ENCODE measurements at places on chromosomes 1 and 21.

DNA sequence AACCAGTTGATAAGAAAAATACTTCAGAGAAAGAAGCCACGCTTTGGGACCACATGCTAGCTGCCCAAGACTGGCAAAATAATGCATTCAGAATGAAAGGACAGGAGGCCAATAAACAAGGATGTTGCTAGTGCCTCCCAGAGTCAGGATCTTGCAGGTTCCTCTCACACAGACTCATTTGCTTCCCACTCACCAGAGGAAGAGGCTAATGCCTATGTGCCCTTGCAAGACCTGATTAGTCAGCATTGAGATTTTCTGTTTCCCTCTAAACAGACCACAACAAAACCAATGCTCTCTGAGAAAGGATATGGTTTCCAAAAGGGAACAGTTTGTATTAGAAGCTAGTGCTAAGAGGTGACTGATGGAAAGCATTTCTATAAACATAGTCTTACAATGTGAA lies 85.7 kb downstream of the NRDC start:
- DNase-seq, result no peak

DNA sequence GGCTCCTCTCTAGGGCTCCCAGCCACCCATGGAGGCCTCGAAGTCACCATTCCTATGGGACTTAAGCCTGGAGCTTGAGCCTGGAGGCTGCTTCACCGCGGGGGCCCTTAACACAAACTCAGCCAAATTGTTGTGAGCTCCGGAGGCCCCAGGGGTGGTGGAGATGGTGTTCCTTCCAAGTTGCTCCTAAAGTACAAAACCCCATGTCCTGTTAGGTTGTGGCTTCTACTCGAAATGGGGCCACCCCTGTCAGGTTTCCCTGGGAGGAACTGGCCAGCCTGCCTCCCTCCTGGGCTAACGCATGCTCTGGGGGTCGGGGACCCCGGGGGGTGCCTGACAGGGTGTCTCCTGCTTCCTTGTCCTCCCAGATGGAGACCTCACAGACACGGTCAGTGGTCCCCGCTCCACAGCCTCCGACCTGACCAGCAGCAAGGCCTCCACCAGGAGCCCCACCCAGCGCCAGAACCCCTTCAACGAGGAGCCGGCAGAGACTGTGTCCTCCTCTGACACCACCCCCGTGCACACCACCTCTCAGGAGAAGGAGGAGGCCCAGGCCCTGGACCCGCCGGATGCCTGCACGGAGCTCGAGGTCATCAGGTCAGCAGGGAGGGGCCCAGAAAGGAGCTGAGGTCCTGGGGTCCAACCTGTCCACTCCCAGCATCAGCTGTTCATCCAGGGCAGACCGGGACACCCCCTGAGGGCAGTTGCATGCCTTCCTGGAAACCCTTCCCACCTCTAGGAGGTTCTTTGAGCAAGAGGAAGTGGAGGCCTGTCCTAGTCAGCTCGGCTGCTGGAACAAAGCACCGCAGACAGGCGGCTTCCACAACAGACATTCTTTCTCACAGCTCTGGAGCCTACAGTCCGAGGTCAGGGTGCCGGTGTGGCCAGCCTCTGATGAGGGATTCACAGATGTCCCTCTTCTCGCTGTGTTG lies 10.8 kb upstream of the SLC25A34 start:
- no peak for DNase-seq

DNA sequence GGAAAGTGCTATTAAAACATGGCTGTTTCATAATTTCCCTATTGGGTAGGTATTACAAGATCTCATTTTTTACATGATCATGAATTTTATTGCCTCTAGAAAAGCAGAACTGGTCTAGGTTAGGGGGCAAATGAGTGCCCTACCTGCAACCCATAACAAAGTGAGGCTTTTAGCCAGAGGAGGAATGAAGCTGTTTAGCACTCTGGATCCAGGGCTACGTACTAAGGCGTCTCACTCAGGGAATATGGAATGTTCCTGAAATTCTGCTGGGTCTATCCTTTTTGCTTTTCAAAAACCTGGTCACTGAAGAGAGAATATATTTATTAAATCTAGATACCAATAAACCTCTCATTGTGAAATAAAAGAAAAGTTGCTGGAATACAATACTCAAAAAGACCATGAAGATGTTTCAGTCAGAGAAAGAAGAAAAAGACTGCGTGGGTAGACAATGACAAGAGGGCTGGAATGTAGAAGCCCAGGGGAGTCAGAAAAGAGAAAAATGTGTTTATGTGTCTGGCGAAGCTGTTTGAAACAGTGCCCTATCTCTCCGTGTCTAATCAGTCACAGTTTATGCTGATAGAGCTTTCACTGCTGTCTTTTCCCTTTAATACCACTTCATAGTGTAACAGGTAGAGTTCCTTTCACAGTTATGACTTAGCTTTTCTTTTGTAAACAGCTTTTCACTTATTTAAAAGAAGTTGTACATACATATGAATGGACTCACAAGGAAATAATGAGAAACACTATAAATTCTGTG lies 25.0 kb upstream of the SYDE2 start:
- no peak for DNase-seq

DNA sequence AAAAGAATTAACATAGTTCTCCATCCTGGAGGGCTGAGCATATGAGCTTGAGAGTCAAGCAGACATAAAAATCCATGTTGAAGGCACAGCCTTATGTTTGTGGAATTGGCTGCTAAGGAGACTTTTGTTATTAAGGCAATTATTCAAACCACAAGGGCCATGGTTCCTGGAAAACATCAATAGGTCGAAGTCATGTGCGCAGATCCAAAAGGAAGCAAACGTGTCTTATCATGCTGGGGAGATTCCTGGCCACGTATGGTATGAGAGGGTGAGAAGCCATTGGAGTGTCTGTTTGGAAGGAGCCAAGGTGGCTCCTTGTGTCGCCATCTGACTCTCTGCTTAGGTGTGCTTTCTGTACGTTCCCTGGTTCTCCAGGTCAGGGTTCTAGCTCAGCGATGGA lies 61.8 kb upstream of the COA6 start:
- no peak for DNase-seq

DNA sequence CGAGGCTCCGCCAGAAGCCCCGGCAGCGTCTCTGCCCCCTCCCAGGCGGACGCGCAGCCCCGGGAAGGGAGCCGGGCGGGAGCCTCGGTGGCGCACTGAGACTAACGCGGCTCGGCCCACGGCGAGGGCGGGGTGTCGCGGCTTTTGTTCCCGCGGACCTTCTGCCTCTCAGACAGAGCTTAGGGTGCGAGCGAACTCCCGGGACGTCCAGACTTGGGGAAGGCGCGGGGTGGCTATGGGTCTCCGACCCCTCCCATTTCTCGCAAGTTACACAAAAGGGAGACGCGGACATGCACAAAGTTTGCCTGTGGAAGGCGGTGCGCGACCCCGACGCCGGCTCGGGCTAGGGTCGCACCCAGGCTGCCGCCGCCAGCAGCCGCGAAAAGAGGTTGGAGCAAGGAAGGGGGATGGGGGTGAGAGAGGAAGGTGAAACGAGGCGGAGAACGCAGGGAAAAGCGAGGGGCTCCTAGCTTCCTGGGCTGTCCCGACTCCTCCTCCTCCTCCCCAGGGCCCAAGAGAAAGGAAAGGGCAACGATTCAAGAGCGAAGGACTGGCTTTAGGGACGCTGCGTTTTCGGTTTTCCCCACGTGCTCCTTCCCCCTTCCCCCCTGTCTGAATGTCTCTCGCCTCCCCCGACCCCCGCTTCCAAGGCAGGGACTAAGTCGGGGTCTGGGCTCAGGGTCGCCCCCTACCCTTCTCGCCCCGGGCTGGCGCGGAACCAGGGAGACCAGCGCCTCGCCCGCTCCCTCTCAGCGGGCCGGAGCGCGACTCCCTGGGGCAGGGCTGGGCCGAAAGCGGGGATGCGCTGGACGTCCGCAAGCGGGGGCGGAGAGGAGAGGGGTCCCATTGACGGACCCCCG lies 729 bp downstream of the APP start:
- DNase-seq, result no peak

DNA sequence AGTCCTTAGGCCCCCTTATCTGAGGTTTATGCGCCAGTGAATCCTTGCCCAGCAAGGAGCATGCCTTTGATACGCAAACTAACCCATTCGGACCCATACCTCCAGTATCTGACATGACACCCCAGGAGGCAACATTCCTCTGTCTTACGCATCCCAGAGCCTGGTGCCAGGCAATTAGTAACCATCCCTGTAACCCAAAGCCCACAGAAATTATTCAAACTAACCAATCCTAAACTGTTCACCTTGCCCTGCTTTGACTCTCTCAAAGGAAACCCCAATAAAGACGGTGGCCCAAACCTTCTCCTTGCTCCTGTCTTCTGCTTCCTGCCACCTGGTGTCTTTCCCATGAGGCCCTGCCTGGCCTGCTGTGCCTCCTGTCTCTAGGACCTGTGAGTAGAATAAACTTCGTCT lies 36.4 kb downstream of the ZNF496 start:
- no peak for DNase-seq

DNA sequence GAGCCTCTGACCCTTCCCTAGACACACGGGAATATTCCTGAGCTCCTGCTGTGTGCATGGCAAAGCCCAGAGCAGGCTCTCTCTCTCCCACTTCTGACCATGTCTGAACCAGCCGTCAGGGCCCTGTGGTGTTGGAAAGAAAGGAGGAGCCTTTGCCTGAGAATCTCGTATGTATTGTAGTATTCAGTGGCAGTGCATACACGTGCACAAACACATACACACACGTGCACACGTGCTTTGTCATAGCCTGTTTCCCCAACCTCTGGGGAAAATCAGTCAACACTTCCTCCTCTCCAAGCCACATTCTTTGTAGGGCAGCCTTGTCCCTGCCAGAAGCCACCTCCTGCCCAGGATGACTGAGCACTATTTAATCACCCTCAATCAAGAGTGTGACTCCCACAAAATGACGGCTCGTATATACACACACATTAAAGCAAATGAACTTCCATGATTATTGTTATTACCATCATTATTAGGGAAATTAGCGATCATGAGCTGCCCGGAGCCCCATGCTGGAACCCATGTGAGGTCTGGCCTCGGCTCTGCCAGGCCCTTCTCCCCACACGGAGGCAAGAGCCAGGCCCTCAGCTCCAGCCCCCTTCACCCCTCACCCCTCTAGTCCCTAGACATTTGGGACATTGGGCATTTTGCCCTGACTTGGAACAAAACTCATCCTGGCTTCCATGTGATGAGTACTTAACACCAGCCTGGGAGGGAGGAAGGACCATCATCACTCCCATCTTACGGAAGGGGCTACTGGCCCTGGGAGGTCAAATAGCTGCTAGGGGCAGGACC lies 331.9 kb downstream of the NPHP4 start:
- no peak for DNase-seq

DNA sequence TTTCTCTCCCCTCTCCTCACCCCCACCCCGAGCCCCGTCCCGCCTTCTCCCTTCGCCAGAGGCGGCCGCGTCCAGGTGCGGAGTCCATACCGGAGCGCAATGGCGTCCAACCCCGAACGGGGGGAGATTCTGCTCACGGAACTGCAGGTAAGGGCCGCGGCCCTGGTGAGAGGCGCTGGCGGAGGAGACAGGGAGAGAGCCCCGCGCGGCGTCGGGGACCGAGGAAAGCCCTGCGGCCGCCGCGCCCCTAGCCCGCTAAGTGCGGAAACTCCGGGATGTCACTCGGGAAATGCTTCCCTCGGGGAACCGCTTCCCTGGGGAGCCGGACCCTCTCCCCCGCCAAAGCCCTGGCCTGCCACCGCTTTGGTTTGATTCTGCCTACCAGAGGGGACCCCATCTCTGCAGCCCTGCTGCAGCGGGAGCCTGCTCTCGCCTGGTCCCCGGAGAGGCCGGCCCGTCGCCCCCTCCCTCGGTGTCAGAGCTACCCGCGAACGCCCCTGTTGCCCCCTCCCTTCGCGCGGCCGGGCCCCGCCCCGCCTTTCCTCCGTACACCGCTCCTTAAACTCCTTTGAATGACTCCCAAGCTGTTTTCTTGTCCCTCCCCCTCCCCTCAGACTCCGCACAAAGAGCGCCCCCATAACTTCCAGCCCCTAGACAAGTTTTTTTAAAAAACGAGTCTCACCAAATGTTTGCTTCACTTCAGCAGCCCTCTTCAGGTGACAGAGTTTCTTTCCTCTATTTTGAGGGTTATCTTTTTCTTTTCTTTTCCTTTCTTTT lies 597 bp downstream of the PKN2 start:
- no peak for DNase-seq

DNA sequence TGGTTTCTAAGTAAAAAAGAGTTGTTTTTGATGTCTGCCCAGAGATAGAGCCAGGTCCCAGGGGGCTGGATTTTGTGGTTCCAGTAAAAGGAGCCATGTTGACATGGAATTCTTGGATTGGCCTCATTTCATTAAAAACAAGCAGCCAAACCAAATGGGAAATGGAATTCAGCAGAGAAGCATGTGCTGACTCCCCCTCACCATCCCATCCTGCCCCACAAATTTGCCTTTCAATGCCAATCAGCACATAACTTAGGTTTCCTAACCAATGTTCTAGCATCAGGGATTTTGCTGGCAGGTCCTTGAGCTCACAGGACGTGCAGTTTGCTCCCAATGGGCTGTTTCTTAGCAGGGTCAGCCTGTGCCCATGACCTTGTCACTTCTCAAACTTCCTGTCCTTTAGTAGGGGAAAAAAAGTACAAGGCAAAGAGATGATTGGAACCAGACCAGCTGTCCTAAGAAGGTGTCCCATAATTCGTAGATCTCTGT lies 101.5 kb upstream of the GADD45A start:
- DNase-seq, result no peak

- no peak for DNase-seq
Measured at GRCh38 chr1:10924030-10924429, 88.4 kb upstream of the TARDBP start.

DNA sequence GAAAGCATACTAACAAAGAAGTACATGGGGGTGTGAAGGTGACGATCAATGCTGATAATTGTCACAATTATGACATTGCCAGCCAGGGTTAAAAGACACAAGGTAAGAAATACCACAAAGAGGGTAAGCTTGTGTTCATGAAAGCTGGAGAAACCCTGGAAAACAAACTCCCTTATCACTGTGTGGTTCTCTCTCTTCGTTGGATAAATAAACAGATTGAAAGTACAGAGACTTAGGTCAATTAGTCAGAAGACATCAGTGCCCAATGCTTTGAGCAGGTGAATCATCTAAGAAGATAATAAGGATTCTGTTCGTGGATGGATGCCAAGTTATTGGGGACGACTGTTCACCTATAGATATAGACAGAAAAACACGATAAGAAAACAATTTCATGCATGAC lies 22.4 kb upstream of the FCER1A start:
- no peak for DNase-seq

DNA sequence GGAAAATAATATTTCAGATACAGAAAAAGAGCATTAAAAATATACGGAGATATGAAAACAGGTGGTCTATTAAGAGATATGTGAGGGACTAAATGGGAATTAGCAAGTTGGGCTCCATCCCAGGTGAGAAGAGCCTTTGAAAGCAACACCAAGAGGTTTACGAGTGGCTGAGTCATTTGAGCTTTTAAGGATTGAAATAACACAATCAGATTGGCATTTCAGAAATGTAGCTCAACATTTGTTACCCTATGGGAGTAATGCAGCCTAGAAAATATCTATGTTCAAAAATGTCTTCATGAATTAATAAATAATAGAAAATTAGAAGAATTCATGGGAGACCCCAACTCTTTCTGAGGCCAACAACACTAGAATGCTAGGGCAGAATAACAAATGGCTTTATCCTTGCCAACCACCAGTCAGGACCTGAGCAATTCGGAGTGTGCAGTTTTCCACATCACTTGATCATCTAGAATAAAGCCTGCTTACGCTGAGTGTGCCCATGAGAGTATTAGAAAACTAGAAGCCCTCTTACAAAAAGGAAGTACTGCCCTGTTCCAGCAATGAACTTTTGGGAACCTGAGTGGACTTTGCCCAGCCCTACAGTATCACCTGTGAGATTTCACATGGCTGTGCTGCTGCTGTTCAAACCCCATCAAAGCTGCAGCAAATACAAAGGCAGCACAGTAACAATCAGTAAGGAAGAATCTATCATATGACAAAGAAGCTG lies 538.0 kb upstream of the CAMK1G start:
- DNase-seq, result no peak

GRCh38 chr1:169528215-169529067 lies 42.7 kb upstream of the SLC19A2 start:
- DNase-seq, result no peak

Data from D721Med (cell line).